Fibroblast of skin of abdomen (primary cell): ENCODE measurements at places on chromosomes 6 and 20.

GRCh38 chr6:35745509-35745908, 8.7 kb downstream of the ARMC12 start:
- no peak for DNase-seq

- DNase-seq: no peak
Measured at GRCh38 chr20:56893226-56893917, 264.3 kb downstream of the TFAP2C start.

GRCh38 chr6:79808921-79809320, 138.4 kb downstream of the ELOVL4 start:
- DNase-seq: no peak

- peak; percentile 97 for DNase-seq
Measured at GRCh38 chr6:45746046-45746445, 269.6 kb downstream of the CLIC5 start.

GRCh38 chr6:40442591-40442990, 144.6 kb downstream of the LRFN2 start:
- DNase-seq: no peak

GRCh38 chr20:23232219-23232581, 118.4 kb upstream of the NXT1 start:
- DNase-seq: no peak

- no peak for DNase-seq
Measured at GRCh38 chr20:63538204-63539091, 1.3 kb upstream of the PTK6 start.

DNA sequence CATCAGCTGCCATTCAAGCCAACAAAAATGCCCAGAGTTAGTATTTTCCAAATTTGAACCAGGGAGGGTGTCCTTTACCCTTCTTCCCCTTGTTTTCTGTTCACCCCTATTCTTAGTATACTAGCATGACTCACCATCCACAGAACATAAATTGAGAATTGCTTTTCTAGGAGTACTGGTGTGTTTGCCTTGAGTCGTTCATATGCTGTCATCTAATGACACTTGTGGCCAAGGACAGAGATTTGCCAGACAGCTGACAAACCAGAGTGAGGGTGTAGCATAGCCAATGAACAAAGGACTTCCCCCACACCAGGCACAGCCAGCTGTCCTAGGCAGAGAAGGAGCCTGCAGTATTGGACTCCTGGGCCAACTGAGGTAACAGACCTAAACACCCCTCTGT, 62.2 kb downstream of the FILIP1 start:
- no peak for DNase-seq

DNA sequence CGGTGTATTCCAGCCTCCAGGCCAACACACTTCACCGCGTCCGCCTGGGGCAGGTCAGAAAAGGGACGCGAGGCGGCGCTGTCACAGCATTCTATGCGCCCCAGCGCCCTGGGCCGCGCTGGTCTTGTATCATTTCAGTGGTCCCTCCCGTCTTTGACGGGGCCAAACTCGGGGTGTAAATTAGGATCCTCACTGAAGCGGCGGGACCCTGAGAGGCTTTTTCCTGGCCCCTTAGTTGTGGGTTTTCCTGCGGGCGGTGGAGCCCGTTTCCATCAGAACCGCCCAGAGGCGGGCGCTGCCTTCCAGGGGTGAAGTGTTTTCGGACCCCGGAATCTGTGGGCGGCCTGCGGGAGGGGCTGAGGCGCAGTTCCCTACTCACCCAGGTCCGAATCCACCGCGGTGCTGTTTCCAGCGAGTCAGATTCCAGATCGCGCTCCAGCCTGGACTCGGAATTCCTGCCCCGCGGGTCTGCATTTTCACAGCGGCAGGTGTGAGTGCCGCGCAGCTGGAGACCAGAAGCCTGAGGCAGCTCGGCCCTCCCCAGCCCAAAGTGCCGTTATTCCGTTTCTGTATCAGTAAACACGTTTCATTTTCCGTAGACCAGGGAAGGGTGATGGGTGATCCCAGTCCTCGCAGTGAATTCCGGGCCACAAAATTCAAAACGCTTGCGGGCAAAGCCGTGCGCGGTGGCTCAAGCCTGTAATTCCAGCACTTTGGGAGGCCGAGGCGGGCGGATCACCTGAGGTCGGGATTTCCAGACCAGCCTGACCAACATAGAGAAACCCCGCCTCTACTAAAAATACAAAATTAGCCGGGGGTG, 3.9 kb upstream of the MICB start:
- DNase-seq: peak; percentile 63

GRCh38 chr6:81876971-81877370, 124.5 kb upstream of the TENT5A start:
- peak; percentile 68 for DNase-seq

- DNase-seq: no peak
Measured at GRCh38 chr6:168160506-168161370, 81.7 kb upstream of the FRMD1 start.

- DNase-seq: no peak
Measured at GRCh38 chr6:83051377-83052172, 14.1 kb downstream of the UBE3D start.

- no peak for DNase-seq
Measured at GRCh38 chr6:168632694-168633093, 191.7 kb downstream of the SMOC2 start.

DNA sequence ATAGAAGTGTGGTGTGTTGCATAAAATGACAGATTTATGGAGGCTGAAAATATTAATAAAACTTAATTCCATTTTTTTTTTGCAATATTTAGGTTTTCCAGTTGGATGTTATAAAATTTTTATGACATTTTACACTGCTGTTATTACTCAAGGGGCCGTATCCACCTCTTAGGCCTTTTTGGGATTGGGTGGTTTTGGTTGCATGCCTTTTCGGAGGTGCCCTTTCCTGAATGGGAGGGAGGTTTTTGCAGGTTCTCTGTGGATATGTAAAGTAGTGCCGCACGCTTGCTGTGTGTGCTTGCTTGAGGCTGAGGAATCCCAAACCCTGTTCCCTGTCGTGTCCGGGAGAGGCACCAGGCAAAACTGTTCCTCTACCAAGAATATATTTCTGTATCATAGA, 6.8 kb downstream of the ARID1B start:
- no peak for DNase-seq

- peak; percentile 76 for DNase-seq
Measured at GRCh38 chr20:49790077-49790798, 22.4 kb upstream of the SLC9A8 start.

DNA sequence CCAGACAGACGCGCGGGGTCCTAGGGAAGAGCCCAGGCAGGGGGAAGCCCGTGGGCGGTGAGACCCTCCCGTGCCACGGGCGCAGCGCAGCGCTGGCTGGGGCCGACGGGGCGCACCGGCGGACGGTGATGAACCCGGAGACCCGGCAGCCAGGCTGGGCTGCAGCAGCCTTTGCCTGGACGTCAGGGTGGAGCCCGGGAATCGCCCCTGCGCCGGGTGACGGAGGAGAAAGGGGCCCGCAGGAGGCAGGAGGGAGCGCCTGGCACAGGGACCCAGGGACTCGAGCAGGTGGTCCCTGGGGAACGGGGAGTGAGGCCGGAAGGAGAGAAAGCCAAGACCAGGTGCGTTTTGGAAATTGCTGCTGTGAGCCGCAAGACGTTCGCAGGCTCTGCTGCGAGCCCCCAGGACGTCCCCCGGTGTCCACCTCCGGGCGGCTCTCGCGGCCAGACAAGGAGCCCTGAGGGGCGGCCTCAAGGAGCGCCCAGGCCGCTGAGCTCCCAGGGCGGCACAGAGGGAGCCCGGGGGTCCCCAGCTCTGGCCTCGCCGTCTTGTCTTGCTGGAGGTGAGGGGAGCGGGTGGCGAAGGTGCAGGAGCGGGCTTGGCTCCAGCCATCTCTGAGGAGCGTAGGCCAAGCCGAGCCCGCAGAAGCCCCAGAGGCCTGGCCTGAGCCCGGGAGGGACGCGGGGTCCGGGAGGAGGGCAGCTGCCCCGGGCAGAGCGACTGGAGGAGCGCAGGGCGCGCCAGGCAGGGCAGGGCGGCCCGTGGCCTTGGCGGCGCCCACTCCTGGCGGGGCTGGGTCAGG, 191.2 kb upstream of the PDE10A start:
- DNase-seq: no peak

DNA sequence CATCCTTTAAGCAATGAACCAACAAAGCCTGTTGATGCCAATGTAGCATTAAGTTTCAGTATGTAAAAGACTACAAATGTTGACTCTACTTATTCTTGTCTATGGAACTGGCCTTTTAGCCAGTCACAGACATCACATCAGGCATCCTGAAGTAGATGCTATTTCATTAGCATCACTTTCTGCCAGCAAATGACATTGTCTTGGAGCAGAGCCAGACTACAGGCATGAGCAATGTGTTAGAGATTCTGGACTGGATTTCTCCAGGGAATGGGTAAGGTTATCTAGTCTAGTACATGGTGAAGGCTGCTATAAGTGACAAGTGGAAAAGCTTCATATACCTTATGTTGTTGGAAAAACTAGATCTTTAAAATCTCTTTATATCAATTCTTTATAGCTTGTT, 142.9 kb downstream of the ADGRB3 start:
- peak; percentile 76 for DNase-seq

GRCh38 chr6:75290136-75290945, 5.7 kb upstream of the TMEM30A start:
- DNase-seq: no peak

DNA sequence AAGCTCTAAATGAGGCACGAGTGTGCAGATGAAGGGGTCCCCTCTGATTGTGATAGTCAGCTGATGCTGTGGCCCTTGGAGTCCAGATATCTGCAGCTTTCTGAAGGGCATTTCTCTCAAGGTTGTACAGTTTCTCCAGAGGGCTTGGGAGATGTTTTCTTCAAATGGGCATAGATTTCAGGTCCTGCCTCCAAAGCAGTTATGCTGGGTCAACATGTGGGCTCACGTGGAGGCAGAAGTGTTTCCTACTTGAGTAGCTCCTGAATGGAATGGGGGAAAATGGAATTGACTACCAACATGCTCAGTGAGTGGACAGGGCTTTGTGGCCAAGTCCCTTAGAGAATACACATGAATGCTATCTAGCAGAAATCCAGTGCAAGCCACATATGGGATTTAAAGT, 360.7 kb downstream of the SAMD5 start:
- DNase-seq: no peak

GRCh38 chr20:59006864-59007664, at the start of gene CTSZ:
Gene CTSZ, minus strand, starts transcription at chr20:59007254. Its CDS starts 126 bp downstream, at chr20:59007128.
- peak; percentile 40 for DNase-seq

- DNase-seq: peak; percentile 56
Measured at GRCh38 chr6:147132889-147133288, 71.3 kb upstream of the STXBP5 start.

DNA sequence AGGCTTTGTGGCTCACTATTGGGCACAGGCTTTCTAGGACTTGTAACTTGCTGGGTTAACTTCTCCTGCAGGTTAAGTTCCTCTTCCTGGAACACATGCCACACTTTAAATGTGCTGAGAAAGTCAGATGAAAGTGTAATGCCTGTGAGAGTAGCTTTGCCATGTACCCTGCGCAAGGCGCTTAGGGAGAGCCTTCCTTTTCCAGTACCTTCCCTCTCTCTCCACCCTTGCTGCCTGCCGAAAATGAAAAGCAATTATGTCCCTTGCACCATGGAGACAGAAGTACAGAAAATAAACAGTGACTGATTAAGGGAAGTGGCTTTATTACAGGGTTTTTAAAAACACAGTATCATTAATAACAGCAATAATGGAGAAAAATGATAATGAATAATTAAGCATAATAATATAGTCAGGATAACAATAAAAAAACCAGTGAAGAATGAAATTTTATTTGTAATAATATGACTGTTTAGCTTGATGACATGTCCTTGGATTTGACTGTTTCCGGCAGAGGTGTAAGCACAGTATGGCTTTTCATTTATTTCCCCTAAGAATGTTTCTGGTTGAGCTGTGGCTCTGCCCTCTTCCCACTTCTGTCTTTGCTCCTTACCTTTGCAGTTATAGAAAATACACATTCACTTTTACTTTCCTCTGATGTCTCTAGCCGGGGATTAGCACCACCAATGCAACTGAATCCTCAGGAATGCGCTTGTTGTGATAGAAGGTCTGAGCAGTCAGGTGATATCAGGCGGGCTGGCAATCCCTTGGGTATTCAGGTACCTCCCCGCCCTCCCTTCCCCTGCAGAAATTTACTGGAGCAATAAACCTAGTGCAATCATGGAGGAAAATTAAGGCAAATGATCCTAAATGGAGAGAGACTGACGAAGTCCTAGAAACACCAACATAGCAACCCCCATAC, 472.3 kb upstream of the CITED2 start:
- no peak for DNase-seq

- no peak for DNase-seq
Measured at GRCh38 chr6:166245148-166245547, 63.0 kb downstream of the PRR18 start.

- no peak for DNase-seq
Measured at GRCh38 chr20:57948180-57948955, 238.6 kb upstream of the PMEPA1 start.

- no peak for DNase-seq
Measured at GRCh38 chr20:6269168-6269873, 146.5 kb upstream of the FERMT1 start.

GRCh38 chr6:6823030-6823429, 234.5 kb downstream of the LY86 start:
- DNase-seq: no peak

- no peak for DNase-seq
Measured at GRCh38 chr6:37556881-37557644, 57.4 kb upstream of the CCDC167 start.
